Mesendoderm (in vitro differentiated cells): ENCODE measurements at places on chromosomes 4 and X.

DNA sequence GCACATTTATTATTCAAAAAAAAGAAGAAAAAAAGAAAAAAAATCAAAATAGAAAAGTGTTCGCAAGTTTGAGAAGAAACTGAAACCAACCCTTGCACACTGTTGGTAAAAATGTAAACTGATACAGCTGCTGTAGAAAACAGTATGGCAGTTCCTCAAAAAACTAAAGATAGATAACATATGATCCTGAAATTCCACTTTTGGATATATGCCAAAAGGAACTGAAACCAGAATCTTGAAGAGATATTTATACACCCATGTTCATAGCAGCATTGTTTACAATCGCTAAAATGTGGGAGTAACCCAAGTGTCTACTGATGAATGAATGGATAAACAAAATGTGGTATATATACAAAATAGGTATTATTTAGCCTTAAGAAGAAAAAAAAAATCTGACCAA is 155.4 kb downstream of the TBCK start:
- no peak for DNase-seq

- no peak for DNase-seq
Measured at GRCh38 chr4:182492423-182492822, 249.2 kb downstream of the TENM3 start.

- DNase-seq, result peak; percentile 56
Measured at GRCh38 chr4:15481961-15482745, 12.5 kb downstream of the CC2D2A start.

GRCh38 chrX:41445781-41446358 is 1.3 kb upstream of the NYX start:
- no peak for DNase-seq

DNA sequence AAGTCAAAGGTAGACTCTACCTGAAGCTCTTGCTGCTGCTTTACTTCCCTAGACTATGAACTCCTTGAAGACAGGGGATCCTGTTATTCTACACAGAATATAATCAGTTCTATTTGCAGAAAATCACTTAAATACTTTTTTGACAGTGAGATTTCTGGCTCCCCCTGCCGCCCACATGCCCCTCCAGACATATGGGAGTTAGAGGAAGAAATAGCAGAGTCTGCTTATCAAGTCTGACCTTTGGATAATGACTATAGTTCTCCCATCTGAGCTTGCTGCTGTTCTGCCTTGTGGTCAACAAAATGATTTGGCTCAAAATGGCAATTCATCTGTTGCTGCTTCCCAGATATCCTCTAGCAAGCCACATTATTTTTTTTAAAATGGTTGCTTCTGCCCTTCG is 101.1 kb downstream of the ENOX2 start:
- DNase-seq, result peak; percentile 22

- DNase-seq, result no peak
Measured at GRCh38 chr4:106584337-106584989, 215.9 kb upstream of the GIMD1 start.

DNA sequence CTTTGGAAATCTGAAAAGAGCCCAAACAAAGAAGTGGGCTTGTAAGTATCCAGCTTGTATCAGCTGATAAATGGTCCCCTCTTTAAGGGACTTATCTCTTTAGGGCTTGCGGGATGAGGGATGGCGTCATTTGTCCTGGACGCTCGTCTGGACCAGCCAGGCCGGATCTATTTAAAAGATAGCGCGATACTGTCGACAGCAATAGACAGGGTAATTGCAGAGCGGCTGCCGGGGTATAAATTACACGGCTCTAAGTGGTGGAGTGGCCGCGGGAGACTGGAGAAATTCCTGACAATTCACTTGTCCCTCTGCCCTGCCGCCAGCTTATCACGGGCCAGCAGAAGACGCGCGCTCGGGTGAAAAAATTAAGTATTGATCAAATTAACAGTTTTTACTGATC is 90.7 kb downstream of the FAM53A start:
- DNase-seq, result no peak

DNA sequence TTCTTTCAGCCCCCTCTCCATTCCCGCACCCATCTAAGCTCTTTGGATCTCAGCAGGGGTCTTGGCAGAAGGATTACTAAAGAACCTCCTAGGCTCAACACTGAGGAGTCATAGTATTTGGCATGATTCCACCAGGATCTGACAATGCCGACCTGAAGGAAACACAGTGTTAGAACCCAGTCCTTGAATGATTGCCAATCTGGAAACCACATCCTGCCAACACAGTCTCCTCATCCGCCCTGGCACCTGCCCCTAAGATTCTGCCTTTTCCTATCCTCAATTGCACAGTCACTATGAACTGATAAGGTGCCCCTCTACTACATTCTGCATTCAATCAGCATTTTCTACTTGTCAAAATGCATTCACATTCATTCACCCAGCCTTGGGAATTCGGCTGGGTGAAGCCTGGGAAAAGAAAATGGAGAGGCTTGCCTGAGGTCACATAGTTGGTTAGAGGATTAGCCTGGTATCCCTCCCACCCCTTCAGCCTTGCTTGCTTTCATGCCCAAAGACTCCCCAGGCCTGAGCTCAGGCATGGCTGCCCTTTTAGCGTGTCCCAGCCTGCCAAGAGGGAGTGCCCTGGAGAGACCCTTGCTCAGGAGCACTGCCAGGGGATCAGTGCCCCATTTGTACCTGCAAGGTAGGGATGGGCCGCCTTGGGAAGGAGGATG is 2.2 kb upstream of the CLDN2 start:
- no peak for DNase-seq

DNA sequence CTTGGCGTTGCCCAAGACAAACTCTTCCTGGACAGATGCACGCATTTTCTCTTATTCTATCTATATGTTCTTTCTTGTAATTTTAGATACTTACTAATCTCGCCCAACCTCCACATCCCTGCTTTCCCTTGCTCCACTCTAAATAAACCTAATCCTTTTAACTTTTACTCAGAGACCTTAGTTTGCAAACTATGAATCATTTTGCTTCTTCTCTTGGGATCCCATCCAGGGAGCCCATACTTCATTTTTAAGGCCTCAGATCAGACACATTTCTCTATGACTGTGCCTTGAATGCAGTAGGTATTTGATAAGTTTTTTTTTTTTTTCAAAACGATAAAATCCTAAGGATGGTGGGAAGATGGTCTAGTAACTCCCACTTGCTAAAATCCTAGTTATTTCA is 353.8 kb upstream of the HAND2 start:
- DNase-seq, result no peak

DNA sequence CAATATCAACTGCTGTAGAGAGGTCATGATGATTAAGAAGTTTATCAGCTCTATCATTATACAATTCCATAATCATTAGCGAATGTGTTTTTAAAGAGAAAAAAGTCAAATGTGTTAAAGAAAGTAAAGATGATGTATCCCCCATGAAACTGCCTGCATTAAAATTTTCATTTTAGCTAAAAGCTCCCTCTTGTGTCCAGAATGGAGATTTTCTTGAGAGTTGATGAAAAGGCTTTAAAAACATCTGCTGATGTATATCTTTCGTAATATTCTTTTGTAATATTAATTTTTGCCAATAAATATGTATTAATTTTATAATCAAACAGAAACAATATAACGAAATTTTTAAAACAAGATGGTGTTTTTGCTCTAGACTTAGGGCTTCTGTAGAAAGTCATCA is 52.1 kb upstream of the LHFPL1 start:
- DNase-seq, result no peak

- no peak for DNase-seq
Measured at GRCh38 chr4:6180841-6181631, 19.3 kb downstream of the JAKMIP1 start.

DNA sequence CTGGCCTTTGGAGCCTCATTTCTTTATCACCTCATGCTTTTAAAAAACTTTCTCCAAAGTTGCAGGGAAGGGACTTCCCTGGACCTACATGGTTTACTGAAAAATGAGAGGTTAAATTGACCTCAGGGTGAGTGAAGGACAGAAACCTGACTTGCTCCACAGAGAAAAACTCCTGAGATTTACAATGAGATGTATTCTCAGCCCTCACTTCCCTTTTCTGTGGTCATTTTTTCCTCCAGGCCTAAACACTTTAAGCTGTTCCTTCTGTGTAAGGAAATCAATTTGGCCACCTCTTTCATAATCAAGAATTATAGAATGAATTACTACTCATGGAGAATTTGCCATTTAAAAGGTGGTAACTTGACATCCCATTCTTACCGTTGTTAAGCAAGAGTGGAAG is 77.9 kb downstream of the HPGD start:
- no peak for DNase-seq

DNA sequence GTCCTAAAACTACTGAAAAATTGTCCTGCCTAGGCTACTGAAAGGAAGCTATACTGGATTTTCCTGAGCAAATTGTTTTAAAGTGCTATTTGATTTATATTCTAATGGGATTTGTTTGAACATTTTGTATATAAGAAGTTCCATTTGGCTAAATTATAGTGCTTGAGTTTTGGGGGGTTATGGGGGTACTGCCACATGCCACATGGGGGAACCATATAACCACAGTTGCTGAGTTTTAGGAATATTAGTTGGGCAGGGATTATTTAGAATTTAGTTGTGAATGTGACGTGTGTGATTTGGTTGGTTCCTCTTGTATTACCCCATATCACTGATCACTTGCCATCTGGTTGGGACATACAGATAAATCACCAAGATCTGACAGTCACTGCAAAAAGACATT is 224.5 kb upstream of the TAPT1 start:
- no peak for DNase-seq

DNA sequence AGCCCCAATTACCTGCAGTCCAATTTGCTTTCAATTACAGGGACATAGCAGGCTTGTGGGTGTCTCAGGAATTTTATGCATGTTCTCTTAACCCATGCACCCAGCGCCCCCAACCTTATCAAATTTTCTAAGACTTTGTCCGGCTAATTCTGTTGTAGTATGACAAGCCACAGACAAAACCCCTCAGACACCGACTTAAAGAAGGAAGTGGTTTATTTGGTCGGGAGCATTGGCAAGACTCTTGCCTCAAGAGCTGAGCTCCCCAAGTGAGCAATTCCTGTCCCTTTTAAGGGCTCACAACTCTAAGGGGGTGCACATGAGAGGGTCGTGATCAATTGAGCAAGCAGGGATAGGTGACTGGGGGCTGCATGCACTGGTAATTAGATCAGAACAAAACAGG is 28.7 kb upstream of the IL9R start:
- DNase-seq, result no peak
